CD8-positive, alpha-beta T cell (primary cell): ENCODE measurements at places on chromosomes 12 and 14.

DNA sequence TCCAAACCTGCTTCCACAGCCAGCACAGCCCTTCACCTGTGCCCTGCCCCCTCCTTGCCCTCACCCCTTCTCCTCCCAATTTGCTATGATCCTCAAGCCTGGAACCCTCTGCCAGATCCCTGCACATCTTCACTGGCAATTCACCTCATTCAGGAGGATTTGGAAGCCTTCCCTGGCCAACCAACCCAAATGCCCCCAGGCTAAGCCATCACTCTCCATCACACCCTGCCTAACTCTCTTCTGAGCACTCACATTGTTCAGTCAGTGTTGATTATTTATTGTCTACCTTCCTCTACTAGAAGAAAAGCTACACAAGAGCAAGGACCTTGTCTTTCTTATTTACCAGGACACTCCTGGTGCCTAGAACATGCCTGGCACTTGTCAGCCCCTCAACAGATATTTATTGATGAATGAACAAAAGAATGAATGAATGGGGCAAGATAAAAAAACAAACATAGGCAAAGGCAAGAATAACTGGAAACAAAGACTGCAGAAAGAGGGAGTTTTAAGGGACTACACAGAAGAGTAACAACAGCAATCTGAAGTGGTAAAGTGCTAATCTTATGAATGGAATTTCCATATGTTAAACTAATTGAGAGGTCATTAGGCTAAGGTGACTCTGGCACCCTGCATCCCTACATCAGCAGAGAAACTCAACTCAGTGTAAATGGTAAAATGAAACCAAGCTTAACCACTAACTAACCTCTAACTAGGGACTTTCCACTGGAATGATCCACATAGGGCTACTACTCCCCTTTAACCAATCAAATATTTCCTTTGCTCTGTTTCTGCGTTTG is 33.4 kb downstream of the TMTC1 start:
- no peak for DNase-seq

DNA sequence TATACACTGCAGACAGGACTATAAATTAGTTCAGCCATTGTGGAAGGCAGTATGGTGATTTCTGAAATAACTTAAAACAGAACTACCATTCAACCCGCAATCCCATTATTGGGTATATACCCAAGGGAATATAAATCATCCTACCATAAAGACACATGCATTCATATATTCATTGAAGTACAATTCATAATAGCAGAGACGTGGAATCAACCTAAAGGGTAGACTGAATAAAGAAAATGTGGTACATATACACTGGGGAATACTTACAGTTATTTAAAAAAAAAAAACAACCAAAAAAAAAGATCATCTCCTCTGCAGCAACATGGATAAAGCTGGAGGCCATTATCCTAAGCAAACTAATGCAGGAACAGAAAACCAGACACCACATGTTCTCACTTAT is 473.9 kb downstream of the TRHDE start:
- DNase-seq: no peak

GRCh38 chr14:88026890-88027289 is 22.0 kb downstream of the GPR65 start:
- no peak for DNase-seq

- peak; percentile 71 for DNase-seq
Measured at GRCh38 chr14:24329736-24330135, 5.1 kb downstream of the ADCY4 start.

GRCh38 chr12:20097626-20098025 is 270.7 kb upstream of the PDE3A start:
- DNase-seq: no peak

DNA sequence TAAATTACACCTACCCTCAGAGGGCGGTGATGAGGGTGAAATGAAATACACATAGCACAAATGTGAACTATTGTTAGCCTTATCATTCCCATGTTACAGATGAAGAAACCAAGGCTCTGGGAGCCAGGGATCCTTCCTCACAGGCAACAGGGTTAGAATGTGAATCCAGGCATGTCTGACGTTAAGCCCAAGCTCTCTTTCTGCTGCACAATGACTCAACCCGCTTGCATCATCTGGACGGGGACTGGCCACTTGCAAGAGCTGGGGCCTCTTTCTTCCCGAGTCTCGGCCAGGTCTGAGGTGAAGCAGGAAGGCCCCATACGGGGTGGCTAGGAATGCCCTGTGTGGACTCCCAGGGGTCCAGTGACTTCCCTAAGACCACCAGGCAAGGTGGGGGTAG is 105.2 kb downstream of the RBM19 start:
- DNase-seq: no peak

DNA sequence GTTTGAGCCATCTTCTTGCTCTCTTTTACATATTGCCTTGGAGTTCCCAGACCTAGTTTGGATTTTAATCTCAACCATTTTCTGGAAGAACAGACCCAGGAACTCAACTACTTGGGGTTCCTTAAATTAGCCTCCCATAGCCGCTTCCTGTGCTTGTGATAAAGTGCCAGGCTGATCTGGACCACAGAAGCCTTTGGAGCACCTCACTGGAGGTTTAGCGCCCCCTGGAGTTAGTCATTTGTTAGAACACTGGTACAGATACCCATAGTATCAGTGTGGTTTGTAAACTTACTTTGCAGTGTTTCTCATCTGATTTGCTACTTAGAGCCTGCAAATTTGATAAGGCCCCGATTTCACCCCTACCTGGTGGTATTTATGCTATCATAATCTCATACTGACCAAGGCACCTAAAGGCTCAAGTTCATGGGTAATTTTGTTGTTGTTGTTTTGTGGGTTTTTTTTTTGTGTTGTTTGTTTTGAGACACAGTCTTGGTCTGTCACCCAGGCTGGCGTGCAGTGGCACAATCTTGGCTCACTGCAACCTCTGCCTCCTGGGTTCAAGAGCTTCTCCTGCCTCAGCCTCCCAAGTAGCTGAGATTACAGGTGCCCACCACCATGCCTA is 3.7 kb downstream of the UNC119B start:
- peak; percentile 85 for DNase-seq

DNA sequence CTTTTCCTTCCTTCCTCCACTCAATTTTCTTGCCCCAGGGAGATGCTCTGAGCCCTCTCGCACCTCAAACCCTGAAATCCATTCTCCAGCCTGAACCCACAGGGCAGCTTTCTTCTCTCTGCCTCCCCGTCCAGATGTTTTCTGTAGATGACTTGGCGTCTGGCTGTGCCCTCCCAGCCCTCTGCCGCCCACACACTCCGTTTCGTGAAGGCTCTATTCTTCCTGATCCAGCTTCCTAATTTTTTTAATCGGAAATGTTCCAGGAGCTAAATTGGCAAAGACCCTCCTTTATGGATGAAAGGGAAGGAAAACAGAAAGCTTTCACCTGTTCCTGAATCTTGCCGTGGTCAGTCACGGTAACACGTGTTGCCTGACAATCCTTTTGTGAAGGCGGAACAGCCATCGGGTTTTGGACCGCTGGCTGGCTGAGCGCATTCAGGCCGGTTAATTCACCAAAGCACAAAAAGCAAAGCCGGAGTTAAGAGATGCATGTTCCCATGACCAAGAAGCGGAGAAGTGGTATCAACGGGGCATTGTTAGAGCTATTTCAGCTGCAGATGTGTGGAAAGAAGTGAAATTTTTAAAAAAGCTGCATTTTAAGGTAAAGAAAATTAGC is 70.2 kb upstream of the FBRSL1 start:
- no peak for DNase-seq

DNA sequence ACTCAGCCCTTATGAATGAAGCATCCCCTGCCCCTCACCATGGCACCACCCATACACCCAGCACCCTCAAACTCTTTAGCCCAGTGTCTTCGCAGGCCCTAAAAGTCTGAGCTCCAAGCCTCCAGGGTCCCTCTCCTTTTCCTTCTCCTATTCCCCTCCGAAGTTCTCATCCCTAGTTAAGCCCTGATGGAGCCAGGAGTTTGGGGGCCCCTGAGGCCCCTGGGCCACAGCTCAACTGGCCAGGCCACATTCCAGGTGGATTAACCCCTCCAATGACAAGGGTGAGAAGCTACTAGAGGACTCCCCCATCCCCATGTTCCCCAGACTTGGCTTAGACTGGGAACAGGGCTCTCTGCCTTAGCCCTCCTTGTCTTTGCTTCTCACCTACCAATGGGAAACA is 2.6 kb downstream of the RARG start:
- DNase-seq: no peak

DNA sequence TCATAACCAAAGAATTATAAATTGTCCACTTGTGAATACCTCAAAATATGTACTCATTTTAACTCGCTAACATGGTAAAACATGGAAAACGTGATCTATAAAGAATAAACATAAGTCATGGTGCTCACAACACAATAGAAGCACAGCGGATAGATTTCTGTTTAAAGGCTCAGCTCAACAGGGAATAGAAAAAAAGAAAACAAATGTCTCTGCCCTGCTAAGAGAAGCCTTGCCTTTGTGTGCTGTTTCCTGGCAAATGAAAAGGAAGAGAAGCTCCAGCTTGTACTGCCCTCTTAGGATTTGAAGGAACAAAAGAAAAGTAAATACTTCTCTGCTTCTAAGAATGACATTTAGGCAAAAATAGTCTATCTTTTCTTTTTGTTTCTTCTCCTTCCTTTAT is 121.0 kb upstream of the KRR1 start:
- no peak for DNase-seq

GRCh38 chr12:61308220-61308619 is 952.0 kb upstream of the USP15 start:
- DNase-seq: no peak

DNA sequence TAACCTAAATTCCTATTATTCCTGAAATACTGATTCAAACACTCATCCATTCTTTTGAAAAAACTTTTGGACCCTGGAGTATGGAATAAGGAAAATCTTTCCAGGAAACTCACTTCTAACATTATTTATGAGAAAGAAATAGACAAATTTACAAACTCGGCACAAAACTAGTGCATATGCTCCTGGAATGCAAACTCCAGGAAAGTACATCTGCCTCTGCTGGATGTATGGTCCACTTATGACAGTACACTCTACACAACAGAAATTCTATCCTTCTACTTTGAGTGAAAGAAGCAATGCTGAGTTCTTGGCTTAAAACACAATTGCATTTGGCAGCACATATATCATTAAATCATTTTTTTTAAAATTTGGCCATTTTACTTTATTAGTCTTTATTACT is 700.5 kb upstream of the STXBP6 start:
- DNase-seq: no peak

- no peak for DNase-seq
Measured at GRCh38 chr14:76710056-76711010, 50.9 kb upstream of the VASH1 start.

DNA sequence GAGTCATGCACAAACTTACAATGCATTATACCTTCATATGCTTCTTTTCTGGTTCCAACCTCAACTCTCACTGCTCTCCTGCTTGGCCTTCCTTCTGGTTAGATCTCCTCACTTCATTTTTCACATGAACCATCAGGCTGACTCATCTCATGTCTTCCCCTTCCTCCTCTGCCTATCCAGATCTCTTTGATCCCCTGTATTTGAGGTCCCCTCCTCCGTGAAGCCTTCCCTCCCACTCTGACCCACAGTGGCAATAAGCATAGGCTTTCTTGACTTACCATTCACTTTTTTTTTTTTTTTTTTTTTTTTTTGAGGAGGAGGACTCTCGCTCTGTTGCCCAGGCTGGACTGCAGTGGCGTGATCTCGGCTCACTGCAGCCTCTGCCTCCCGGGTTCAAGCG is 14.7 kb upstream of the ASIC1 start:
- DNase-seq: no peak

DNA sequence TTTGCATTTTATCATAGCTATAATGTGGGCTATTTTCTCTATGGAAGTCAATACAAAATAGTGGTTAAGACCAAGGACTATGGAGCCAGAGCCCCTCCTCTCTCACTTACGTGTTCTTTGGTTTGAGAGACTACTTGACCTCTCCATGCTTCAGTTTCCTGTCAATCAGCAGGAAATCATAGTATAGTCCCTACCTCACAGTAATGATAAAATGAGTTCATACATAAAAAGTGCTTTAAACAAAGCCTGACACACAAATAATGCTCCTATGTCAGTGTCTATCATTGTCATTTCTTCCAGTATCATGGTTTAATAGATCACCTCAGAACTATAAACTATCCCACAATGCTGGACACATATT is 90.4 kb downstream of the MED13L start:
- DNase-seq: no peak

DNA sequence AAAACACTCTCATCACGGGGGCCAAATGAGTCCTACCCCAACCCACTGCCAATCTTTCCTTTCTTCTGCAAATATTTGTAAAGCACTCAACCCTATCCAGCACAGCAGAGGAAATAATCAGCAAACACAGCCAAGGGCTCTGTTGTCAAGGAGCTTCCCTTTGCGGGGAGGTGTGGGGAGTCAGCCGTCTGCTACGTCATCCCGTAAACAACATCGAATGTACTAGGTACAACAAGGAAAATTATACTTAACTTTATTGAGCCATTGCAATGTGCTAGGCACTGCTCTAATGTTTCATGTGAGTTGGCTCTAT is 22.8 kb downstream of the TMEM63C start:
- no peak for DNase-seq

DNA sequence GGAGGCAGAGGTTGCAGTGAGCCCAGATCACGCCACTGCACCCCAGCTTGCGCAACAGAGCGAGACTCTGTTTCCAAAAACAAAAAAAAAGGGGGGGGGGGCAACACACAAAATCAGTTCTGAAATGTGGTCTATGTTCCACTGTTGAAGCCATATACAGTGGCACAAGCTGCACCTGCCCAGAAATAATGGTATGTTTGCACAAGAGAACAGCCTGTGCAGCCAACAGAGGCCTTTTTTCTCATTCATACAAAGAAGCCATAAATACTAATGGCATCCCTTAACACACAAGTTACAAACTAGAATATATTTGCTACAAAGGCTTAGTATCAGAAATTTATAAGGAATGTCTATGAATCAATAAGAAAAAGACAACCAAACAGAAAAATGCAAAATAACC is 37.1 kb downstream of the ITPR2 start:
- DNase-seq: no peak

GRCh38 chr12:47015381-47015780 is 64.0 kb upstream of the PCED1B start:
- no peak for DNase-seq

- no peak for DNase-seq
Measured at GRCh38 chr14:104796687-104797081, 1.1 kb upstream of the AKT1 start.

GRCh38 chr14:21241218-21241819 is 27.9 kb downstream of the HNRNPC start:
- DNase-seq: no peak

GRCh38 chr12:71948390-71948789 is 9.7 kb downstream of the TPH2 start:
- no peak for DNase-seq

GRCh38 chr14:35043046-35043445 is 3.0 kb upstream of the FAM177A1 start:
- DNase-seq: no peak

GRCh38 chr14:53152184-53152886 is 788 bp downstream of the DDHD1 start:
- peak; percentile 52 for DNase-seq
